Nucleus accumbens (tissue), 56 donors: ENCODE measurements at places on chromosomes 7 and 10.

DNA sequence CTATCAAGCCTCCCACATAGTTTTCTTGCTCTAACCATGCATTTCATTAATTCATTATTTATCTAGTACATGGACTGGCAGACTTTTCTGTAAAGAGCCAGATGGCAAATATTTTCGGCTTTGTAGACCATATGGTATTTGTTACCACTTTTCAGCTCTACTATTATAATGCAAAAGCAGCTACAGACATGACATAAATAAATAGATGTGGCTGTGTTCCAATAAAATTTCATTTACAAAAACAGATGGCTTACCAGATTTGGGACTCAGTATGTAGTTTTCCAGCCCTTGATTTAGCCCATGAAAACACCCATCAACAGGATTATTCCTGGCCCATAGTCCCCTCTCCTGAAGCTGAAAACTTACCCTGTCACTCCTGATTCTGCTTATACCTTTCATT is 32.1 kb downstream of the PLCE1 start:
- DNase-seq: no peak

DNA sequence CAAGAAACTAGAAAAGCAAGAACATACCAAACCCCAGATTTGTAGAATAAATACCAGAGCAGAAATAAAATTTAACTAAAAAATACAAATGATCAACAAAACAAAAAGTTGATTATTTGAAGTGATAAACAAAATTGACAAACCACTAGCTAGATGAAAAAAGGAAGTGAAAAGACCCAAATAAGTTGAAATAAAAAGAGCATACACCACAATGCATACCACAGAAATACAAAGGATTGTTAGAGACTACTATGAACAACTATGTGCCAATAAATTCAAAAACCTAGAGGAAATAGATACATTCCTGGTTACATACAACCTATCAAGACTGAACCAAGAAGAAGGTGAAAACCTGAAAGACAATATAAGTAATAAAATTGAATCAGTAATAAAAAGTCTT is 333.4 kb downstream of the SH2D4B start:
- DNase-seq: no peak

GRCh38 chr7:157845203-157845835 is 508.5 kb downstream of the DNAJB6 start:
- DNase-seq: no peak

DNA sequence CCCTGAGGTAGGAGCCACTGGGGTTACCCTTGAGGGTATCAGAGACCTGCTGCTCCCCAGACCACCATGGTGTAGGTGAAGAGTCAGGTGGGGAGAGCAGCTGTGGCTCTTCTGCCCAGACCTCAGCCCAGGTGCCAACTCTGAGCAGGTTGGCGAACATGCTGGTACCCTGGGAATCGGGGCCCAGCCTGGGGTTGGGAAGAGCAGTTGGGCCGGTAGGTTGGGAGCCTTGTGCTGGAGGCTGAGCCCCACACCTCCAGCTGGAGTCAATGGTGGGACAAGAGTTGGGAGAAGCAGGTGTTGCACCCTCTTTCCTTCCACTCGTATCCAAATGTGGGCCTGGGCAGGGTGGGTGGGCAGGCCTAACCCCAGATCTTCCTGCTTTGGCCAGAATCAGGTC is 114.5 kb downstream of the CDH23 start:
- DNase-seq: no peak

DNA sequence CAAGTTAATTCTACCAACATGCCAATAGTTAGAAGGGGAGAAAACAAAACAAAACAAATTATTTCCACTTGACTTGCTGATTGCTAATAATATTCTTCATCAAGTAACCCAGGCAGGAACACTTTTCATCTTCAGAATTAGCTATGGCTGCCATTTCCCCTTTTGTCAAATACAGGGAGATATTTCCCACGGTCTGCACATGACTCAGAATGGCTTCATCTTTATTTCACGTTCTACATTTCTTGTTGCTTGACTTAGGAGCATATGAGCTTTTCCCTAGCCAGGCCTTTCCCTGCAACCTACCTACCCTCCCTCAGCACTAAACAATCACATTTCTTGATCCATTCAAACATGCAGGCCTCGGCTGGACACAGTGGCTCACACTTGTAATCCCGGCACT is 6.5 kb downstream of the CPVL start:
- DNase-seq: no peak

DNA sequence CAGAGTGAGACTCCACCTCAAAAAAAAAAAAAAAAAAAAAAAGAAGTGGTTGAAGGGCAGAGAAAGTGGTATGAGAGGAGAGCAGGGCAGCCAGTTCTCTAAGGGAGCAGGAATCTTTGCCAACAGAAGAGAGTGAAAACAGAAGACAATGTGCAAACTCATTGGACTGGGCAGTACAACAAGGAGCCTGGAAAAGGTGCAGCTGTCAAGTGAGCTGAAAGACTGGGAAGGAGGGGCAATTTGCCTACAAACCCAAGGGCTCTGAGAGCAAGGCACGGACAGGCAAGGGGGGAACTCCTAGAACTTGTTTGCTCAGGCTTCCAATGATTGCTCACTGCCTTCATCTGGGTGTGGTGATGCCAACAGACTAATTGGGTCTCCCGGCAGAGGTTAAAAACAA is 9.5 kb downstream of the ACTR1A start:
- DNase-seq: peak; percentile 45

DNA sequence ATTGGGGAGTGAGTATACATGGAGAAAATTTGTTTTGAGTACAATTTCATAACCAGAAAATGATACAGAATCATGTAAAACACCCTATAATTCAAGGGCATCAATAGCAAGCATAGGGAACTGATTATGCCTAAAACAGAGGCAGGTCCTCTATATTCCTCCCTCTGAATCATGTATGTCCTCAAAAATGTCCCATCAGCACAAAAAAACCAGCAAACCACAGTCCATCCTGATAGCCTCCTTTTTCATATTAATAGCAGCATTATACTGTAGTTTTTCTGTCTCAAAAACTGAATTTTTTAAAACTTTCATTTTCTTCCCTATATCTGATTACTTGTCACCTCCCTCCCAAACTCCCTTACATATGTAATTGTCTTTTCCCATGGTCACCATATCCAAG is 1057.3 kb downstream of the CNTNAP2 start:
- DNase-seq: no peak

GRCh38 chr7:91655656-91656055 is 224.8 kb downstream of the MTERF1 start:
- no peak for DNase-seq

- peak; percentile 55 for DNase-seq
These were observed 259.3 kb downstream of the ARHGAP12 start for GRCh38 chr10:31669357-31669756.

DNA sequence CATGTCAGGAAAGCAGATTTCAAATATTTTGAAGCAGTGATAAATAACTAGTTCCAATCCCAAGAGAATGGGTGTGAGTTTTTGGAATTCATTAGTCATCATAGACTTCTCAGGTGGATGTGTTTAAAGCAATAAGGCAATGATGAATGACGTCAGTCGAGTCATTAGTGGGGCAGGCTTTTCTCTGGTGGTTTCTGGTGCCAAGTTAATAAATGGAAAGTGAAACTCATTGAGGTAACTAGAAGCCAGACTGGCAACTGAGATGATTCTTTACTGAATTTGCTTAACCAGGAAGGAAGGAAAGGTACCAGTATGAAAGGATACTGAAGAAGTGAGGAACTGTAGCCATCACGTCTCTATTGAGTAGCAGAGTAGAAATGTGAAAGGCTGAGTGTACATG is 311.0 kb downstream of the GPAM start:
- no peak for DNase-seq

DNA sequence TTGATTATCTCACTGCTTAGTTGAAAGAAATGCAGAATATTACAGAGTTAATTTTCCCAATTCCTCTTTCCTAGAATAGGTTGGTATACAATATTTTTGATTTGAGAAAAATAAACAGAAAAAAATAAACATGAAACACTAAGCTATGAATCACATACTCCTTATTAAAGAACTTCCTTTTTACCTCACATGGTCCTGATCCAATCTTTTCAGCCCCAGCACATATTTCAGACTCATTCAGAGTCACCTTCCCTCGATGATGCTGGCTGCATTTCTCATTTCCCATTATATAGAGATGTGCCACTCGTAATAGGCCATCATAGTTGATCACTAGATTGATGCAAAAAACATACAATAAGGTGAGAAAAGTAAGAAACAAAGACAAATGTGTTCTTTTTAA is 64.6 kb downstream of the HGF start:
- DNase-seq: no peak

GRCh38 chr7:27183682-27184336 is 1.2 kb downstream of the HOXA11 start:
- DNase-seq: no peak

DNA sequence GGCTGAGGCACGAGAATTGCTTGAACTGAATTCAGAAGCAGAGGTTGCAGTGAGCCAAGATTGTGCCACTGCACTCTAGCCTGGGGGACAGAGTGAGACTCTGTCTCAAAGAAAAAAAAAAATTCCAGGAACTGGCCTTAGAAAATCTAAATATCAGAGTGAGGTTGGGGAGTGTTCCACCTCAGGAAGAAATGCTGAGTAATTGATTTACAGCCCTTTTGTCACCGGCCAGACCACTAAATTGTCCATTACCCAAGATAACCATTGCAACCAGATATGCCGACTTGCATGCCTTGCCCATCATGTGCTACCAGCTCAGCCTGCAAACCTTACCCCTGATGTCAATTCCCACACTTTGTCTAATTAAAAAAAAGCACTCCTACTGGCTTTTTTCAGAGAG is 42.4 kb downstream of the CRCP start:
- DNase-seq: no peak

- DNase-seq: no peak
These were observed 38.6 kb downstream of the BPGM start for GRCh38 chr7:134685250-134685649.

- DNase-seq: no peak
These were observed 31.5 kb downstream of the CUL2 start for GRCh38 chr10:35058686-35059085.

DNA sequence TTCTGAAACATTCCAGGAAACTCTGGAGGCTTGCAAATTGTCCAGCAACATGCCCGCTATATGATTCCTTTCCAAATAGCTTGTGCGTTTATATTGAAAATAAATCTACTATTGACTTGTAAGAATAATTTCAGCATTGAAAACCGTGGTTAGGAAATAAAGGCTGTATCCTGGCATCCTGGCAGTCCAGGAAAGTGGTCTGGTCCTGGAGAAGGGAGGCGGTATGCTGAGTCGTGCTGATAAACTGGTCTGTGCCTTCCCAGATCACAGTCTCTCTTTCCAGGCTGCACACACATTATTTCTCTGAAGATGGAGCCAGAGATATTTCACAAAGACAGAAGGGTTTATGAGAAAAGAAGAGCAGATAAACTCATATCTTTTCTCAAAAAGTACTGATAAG is 350.1 kb upstream of the COBL start:
- no peak for DNase-seq

DNA sequence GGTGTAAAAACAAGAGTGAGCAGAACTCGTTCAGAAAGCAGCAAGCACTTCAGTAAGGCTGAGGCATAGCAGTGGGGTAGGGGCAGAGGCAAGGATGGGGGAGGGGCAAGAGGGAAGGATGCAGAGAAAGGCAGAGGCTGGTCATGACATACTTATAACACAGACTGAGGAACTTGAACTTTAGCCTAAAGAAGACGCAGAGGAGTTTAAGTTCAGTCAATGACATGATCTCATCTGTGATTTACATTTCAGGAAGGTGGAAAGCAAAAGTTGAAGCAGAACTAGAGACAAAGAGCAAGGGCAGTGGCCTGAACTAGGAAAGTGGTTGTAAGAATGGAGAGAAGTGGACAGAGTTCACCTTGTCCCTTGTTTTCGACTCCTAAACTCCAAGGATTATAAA is 15.8 kb downstream of the MACC1 start:
- DNase-seq: no peak

- no peak for DNase-seq
These were observed 23.9 kb upstream of the ANKRD1 start for GRCh38 chr10:90944749-90945148.

DNA sequence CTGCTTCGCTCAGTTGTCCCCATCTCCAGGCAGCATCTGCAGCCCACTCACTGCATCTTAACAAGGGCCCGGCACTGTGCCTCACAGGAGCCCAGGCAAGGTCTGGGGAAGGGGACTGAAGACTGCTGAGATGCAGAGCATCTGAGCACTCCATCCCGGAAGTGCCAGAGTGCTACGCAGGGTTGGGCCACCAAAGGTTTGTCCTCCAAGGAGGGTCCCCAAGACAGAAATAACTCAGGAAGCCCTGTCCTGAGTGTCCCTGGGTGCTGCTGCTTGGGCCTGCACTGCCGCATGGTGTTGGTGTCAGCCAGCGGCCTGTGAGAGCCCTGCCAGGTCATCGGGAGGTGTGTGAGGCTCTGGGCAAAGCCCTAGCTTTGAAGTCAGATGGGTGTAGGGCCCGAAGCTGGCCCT is 288.2 kb upstream of the ZMIZ1 start:
- DNase-seq: no peak

DNA sequence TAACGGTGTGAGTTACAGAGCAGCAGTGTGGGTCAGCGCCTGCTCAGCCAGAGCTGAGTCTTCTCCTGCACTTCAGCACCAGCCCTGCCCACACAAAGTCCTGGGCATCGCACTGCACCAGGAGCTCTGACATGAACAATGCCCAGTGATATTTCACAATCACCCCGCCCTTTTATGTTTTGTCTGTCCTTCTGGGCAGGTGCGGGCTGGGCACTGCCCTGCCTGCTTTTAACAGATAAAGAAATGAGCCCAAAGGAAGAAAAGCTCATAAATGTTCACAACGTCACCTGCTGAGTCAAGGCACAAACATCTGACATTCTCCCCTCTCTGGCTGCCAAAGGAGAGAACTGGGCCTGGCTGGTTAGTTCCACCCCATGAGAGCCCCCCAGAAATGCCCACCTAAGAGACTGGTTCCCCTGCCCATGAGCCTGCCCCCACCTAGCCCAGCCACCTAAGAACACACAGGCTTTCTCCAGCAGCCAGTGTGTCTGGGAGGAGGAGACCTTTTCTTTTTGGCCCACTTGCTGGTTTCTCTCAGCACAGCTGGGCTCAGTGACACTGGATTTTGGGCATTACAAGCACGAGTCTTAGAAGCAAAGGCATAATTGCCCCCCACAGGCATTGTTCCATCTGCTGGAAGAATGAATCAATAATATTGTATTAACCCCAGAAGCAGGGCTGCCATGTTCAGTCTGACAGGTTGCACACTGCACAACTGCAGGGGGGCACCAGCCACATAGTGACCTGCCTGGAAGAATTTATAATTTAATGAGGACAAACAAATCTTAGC is 22.3 kb downstream of the CALML3 start:
- no peak for DNase-seq

- DNase-seq: peak; percentile 22
These were observed 123.0 kb upstream of the FGFR2 start for GRCh38 chr10:121721257-121721656.

DNA sequence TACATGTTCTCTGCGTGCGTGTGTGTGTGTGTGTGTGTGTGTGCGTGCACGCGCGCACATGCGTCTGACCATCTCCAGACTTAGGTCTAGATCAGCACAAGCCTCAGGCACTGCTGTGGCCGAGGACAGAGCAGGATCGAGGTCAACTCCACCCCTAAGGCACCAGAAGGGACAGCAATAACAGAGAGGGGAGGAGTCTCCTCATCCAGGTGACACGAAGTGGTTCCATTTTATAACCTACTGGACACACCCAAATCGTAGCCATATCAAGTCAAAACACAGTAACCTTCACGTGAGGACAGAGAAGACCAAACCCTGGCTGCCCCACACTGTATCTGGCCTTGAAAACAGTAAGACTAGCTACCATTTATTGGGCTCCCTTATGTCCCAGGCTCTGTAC is 224.1 kb downstream of the FGFR2 start:
- DNase-seq: no peak

GRCh38 chr7:103439661-103440060 is 6.3 kb downstream of the SLC26A5 start:
- DNase-seq: no peak
